Fibroblast of upper back skin (primary cell): ENCODE measurements at places on chromosomes 11 and 22.

DNA sequence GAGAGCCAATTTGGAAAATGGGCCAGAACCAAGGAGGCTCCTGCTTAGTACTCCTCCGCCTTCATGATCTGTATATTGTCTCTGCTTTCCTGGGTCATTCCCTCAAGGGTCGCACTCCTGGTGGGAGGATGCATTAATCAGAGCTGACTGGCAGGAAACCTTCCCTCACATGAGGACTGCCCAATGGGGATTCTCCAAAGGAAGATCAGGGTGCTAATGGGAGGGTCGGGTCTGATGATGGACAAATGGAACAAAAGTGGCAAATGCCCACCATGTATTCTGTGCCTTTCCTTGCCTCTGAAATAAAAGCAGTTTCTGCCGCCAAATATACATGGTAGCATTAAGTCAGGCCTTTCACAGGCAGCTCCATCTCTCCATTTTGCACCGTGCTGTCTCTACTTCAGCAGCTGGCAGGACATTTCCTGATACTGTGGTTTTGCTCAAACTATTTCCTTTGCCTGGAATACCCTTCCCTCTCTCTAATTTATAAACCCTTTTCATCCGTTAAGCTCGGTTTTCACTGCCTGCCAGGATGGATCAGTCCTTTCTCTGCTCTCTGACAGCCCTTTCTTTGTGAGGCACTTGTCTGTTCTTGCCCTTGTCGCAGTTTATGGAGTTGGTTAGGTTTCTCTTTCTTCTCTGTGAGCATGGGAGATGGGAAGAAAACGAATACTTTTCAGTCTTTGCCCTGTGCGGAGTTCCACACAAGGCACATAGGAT, 13.5 kb downstream of the SREBF2 start:
- DNase-seq: no peak

GRCh38 chr11:19347911-19348310, 107.2 kb upstream of the E2F8 start:
- no peak for DNase-seq

- peak; percentile 44 for DNase-seq
Observed at GRCh38 chr11:81772166-81772565, 961.5 kb downstream of the FAM181B start.

- DNase-seq: peak; percentile 62
Observed at GRCh38 chr22:39490135-39490798, 11.8 kb upstream of the MIEF1 start.

GRCh38 chr22:47597041-47597440, 834.6 kb downstream of the TBC1D22A start:
- DNase-seq: no peak

- no peak for DNase-seq
Observed at GRCh38 chr22:19166421-19166820, 12.1 kb downstream of the SLC25A1 start.

GRCh38 chr11:1356478-1356960, 33.2 kb upstream of the BRSK2 start:
- DNase-seq: no peak

- peak; percentile 80 for DNase-seq
Observed at GRCh38 chr11:99316776-99317520, 296.2 kb downstream of the CNTN5 start.

DNA sequence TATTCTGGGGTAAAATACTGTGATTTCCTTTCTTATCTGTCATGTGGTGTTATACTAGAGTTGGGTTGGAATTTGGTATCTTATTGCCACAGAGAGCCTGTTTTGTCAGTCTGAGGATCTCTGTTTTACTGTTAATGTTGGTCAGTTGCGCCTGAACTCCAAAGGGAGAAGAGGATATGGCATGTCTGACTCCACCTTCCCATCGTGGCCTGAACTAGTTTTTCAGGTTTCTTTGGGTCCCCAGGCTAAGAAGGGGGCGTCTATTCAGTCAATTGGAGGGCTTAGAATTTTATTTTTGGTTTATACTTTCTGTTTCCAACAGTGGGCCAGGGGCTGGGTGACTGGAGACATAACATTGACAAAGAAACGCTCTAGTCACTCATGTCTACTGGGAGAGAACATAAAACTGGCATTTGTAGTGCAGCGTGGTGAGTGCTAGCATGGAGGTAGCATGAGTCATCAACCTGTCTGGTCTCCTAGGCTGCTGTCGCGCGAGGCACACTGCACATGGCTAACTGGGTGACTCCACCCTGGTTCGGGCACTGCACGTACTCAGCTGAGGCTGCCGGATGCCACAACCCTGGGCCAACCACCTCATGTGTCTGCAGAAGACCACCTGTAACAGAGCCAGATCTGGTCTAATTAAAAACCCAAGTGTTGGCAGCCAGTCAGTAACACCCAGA, 120.1 kb upstream of the OR9Q1 start:
- no peak for DNase-seq

- DNase-seq: peak; percentile 24
Observed at GRCh38 chr11:16792426-16792825, 54.0 kb downstream of the C11orf58 start.

GRCh38 chr11:128615612-128616011, 28.3 kb upstream of the ETS1 start:
- no peak for DNase-seq

DNA sequence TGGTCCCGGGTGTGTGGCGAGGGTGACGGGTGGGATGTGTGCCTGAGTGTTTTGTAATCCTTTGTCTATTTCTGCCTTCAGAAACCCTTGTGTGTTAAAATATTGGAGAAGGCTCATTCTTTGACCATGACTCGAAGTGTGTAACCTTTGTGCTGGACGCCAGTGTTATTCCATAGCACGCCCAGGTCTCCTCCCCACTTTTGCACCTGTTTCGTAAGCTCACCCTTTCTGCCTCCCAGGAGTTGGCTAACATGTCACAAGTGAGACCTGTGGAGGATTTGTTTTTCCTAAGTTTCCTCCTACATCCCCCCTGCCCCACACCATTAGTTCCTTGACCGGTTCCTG, 382 bp downstream of the C11orf54 start:
- DNase-seq: no peak

GRCh38 chr11:14499178-14499559, 442 bp downstream of the COPB1 start:
- DNase-seq: peak; percentile 18

DNA sequence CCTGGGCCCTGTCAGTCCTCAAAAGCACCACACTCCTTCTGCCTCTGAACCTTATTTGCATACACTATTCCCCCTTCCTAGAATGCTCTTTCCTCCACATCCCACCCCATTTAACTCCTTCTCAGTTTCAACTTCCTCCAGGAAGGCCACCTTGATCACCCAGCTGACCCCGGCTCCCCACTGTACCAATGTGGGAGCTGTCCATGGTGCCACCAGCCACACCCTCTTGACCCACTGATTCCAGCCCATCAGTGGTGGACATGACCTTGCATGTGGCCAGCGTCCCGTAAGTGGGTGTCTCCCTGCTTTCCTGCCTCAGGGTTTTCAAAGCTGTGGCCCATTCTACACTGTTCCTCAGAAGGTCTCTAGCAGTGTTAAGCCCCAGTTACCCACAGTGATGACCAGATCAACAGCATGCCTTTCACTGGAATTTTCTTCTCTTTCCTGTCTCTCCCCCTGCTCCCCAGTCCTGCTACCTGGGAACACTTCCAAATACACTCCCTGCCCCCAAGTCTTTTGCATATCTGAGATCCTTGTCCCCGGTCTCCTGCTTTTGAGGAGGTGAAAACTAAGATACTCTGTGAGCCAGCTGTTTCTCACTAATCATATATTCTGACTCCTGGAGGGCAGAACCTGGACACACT, 346.6 kb downstream of the MN1 start:
- peak; percentile 77 for DNase-seq
